ENCODE measurements at places on chromosomes 1 and 21. TPM values are rescaled to one million over a fixed set of nuclear protein-coding genes. Genes with fewer than 3 reads are reported as not detected.

DNA sequence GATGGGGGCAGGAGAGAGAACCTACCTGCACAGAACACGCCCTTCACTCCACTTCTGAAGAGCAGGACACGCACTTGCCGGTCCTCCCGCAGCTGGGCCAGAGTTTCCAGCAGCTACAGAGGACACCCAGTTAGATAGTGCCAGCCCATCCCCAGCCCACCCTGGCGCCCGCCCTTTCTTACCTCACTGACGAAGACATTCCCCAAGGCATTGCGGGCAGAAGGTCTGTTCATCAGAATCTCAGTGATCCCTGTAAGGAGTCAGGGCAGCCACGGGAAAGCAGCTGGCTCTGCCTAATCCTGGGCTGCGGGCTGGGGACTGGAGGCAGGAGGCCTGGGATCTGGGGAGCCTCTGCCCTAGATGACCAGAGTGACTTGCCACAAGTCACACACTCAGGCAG is 10.0 kb downstream of the ECHDC2 start:
- DNase-seq = no peak

CLCA4 gene
- total RNA-seq = not detected

GRCh38 chr1:58768191-58768731 is 15.6 kb downstream of the JUN start:
- DNase-seq = no peak

DNA sequence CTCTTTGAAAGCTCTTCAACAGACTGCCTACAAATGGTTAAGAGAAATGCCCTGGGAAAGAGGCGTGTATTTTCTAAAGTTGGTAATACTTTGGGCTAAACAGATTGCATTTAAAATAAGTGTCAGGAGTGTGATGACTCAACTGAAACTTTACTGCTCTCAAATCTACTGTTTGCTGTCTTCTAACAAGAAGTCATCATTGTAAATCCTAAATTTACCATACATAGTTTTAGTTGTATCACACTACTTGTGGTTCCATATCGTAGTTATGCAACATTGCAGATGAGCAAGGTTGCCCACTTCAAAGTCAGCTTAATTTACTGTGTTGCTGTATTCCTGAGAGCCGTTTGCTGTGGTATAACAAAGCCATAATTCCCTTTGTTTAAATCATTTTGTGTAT is 59.6 kb downstream of the RGS21 start:
- no peak for DNase-seq

Measured in activated T-cell treated with anti-CD3 and anti-CD28 coated beads, Interleukin-2, amount 50 U/mL, for 72 hours (primary cell).